ENCODE measurements at places on chromosomes 4 and X. TPM values are rescaled to one million over a fixed set of nuclear protein-coding genes. Genes with fewer than 3 reads are reported as not detected.

DNA sequence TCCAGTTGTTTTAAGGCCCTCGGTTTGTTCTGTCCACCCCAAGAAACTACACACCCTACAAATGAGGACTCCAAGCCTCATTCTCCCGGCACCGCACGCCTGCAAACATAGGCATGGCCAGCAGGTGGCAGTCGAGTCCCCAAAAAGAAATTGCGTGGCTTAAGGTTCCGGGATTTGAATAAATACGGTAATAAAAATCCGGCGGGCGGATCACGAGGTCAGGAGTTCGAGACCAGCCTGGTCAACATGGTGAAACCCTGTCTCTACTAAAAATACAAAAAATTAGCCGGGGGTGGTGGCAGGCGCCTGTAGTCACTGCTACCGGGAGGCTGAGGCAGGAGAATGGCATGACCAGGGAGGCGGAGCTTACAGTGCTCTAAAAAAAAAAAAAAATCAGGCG, 21.8 kb upstream of the CSF2RA start:
- DNase-seq: peak; percentile 63

GABRB1 gene
- 2.5 TPM for total RNA-seq

DNA sequence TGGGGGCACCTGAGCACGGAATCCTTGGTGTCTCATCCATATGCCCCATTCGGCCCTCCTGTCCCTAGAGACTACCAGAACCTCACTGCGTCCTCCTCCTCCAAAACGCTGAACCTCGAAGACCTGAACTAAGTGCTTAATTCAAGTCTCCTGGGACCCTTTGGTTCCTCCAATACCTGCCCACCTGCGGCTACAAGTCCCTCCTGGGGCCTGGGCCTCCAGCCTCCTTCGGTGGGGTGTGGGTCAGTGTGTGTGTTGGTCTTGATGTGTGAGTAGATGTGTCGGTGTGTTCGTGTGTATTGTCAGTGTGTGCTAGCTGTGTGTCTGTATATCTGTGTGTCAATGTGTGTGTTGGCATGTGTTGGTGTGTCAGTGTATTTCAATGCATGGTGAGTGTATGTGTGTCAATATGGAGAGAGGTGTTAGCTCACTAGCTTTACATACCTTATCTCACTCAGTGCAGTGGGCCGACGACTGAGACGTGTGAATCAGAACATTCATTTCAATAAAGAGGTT, 2.6 kb upstream of the SEPTIN6 start:
- no peak for DNase-seq

PABPC4L gene
- total RNA-seq: 1.1 TPM

DNA sequence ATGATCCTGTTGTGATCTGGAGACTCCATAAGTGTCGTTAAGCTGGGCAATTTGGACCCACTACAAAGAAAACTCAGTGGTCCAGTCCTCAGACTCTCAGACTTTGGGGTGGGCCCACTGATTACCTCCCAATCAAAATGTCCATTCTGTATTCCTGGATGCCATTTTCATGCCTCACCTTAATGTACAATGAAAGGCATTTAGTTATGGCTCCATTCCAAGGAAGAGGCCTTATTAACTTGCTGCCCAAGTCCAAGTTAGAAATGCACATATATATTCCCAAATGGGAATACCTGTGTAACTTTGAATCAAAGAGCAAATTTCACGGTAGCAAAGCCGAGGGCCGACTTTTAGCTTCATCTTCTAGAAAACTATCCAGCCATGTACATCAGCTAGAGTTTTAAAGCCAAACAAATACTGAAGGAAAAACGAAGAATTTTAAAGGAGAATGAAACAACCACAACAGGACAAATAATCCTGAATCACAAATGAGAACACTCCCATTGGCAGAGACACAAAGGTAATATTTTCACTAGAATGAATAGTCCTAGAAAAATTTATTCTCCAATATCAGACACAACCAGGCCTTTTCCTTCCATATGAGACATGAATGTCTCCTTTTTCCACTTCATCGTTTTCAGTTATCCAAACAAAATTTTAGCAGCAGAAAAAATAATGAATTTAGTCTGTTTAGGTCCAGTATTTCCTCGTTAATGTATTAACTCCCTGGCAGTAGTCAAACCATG, 63.7 kb upstream of the HHIP start:
- no peak for DNase-seq

DNA sequence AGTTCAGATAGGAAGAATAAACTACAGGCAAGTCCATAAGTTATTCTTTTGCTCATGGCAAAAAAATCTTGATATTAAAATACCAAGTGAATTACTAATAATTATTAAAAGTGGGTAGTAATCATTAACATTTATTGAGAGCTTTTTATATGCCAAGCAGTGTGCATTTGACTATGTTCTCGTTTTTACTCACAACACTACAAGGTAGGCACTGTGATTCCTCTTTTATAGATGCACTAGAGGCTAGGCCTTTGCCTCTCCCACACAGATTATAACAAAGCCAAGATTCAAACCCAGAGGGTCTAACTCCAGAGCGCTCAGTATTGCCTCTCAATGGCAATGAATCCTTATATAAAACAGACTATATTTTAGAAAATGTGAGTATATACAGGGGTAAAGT, 254.2 kb downstream of the NAF1 start:
- DNase-seq: no peak

CDKL2 gene
- 0.62 TPM for total RNA-seq

DNA sequence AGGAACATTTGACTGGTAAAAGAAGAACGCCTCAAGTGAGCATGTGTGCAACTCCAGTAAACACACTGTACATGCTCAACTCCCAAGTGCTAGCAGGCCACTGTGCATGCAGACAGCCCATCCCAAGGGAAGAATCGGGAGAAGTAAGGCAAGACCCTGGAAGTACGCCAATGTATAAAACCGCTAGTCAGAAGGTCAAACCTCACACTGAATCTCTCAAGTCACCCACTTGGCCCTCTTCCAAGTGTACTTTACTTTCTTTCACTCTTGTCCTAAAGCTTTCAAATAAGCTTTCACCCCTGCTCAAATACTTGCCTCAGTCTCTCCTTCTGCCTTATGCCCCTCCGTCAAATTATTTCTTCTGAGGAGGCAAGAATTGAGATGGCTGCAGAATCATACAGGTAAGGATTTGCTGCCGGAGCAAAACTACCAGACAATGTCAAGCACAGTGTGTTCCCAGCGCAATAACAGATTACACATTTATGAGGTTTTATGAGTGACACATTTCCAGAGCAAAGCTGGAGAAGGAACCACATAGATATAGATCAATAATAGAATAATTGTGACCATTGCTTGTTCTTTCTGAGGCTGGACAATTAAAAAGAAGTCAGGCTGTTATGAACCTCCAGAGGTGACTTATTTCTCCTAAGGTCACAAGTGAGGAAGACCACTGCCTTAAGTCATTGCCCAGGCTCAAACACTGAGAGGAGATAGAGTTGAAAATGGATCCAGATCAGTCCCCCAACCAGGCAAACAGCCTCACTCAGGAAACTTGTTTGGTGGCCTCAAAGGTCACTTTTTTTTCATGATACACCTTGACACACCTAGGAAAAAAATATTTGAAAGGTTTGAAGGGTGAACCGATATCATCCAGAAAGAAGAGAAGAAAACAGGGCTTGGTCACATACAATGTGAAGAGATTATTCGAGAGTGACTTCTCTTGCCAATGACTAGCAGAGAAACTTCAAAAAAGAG, 26.3 kb downstream of the CXCL1 start:
- no peak for DNase-seq

DNA sequence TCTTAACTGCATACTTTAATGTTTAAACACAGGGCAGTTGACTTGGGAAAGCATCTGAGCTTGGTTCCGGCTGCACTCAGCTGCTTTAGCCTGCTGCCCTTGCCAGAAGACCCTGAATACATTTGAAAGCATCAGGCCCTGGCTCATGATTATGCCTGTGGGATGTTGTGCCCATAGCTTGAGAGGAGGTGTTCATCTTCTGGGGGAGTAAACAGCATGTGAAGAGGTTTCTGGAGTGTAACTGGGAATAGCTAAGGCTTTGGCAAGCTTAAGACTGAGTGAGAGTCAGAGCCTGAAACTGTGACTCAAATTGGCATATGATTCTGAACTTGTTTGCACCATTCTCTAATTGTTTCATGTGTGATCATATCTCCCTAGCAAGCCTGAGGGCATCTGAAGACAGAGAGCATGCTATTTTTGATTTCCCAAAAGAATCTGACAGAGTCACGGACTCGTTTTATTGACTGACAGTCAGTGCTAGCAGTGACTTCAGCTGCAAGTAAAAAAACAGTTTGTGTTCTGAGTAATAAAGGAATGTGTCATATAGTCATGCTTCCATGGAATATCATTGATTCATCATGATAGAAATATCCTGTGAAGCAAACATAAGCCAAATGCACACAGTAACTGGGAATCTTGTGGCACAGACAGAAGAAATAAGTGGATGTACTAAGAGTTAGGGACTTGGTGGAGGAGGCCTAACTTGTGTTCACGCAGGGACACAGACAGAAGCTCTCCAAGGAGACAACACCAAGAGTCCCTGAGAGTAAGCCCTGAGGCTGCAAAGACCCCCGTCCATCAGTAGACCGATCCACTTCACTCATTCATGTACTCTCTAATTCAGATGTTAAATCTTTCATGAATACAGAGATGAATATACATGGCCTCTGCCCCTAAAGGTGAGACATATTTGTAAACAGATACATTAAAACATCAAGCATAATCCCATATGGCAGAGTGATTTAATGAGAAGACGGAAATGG, 100.7 kb downstream of the SYNPO2 start:
- no peak for DNase-seq

- no peak for DNase-seq
Measured at GRCh38 chr4:107658400-107659336, 61.4 kb downstream of the PAPSS1 start.

GRCh38 chrX:71492231-71493065, 40.5 kb upstream of the OGT start:
- peak; percentile 61 for DNase-seq

DNA sequence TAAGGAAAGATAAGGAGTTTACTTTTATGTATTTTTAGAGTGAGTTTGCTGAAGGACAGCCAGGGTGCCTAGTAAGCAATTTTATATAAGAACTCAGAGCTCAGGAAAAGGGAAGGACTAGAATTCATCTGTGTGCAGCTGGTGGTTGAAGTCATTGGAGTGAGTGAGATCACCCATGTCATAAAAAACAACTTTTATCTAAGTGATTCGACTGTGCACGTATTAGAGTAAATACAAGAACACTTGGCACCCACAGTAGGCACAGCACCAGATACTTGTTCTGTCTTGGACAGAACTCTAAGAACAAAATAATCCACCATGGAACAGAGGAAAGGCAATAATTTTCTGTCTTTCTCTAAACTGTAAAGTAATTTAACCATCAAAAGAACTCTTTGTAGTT, 31.6 kb downstream of the SYNPO2 start:
- no peak for DNase-seq

Data from left cardiac atrium (tissue), 4 donors.